ENCODE measurements at places on chromosomes 7 and 10. TPM values are rescaled to one million over a fixed set of nuclear protein-coding genes. Genes with fewer than 3 reads are reported as not detected.

DNA sequence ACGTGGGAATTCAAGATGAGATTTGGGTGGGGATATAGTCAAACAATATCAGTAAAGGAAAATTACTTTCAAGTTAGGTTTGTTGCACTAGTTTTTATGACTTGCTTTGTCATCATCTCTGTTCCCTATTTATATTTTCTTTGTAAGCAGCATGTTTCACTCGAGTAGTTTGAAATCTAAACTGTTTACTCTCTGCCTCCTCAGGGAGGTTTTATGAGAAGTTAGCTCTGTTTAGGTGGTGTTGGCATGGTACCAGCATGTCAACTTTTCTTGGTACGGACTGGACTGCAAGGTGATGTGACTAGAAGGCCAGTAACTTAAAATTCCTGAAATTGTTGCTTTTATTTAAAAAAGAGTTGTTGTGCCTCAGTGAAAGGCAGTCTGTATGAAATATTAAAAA lies 59.2 kb upstream of the MTPN start:
- no peak for DNase-seq

GRCh38 chr10:73992899-73993788 lies 4.8 kb upstream of the VCL start:
- no peak for DNase-seq

GRCh38 chr10:7345717-7346116 lies 65.1 kb downstream of the SFMBT2 start:
- peak; percentile 4 for DNase-seq

- DNase-seq = no peak
Measured at GRCh38 chr7:106281585-106282318, 3.0 kb downstream of the NAMPT start.

GRCh38 chr10:111175787-111176186 lies 99.0 kb downstream of the ADRA2A start:
- no peak for DNase-seq

Gene CADPS2
- 8.3 TPM for total RNA-seq

Gene UPK3B
- total RNA-seq = 1.7 TPM
